ENCODE measurements at places on chromosomes 1 and 21. TPM values are rescaled to one million over a fixed set of nuclear protein-coding genes. Genes with fewer than 3 reads are reported as not detected.

The GJA9 gene
- not detected for polyA plus RNA-seq

The BNIPL gene
- polyA plus RNA-seq: 0.10 TPM

The ESRRG gene
- 0.17 TPM for polyA plus RNA-seq

The CFHR4 gene
- 0.06 TPM for polyA plus RNA-seq

The CFAP107 gene
- polyA plus RNA-seq: not detected

The EPHA10 gene
- polyA plus RNA-seq: not detected

The MAEL gene
- not detected for polyA plus RNA-seq

The MSH4 gene
- polyA plus RNA-seq: not detected

The AMPD1 gene
- not detected for polyA plus RNA-seq

The PHTF1 gene
- 15.4 TPM for polyA plus RNA-seq

The MAN1A2 gene
- 37.1 TPM for polyA plus RNA-seq

The SLC45A1 gene
- 1.4 TPM for polyA plus RNA-seq

The FCRL4 gene
- polyA plus RNA-seq: not detected

The GPR25 gene
- not detected for polyA plus RNA-seq

The NCAM2 gene
- 4.1 TPM for polyA plus RNA-seq

GRCh38 chr1:67632356-67632755 is 52.6 kb upstream of the GADD45A start:
- H3K27me3 ChIP-seq: no peaks in the 10 kb centered on the region
- DNase-seq: no peak
- no peaks in the 10 kb centered on the region for H3K36me3 ChIP-seq
- H3K27ac ChIP-seq: no peak overlapping the region

- no peaks in the 10 kb centered on the region for H3K27me3 ChIP-seq
- H3K36me3 ChIP-seq: no peaks in the 10 kb centered on the region
- H3K4me1 ChIP-seq: no peaks in the 10 kb centered on the region
- H3K27ac ChIP-seq: no peak overlapping the region
Observed at GRCh38 chr1:75768016-75768415, 18.0 kb upstream of the RABGGTB start.

GRCh38 chr1:92136341-92136740 is 56.2 kb downstream of the BTBD8 start:
- no peak for DNase-seq
- H3K4me3 ChIP-seq: no peak overlapping the region
- H3K27me3 ChIP-seq: no peaks in the 10 kb centered on the region
- H3K4me1 ChIP-seq: no peaks in the 10 kb centered on the region
- H3K27ac ChIP-seq: no peak overlapping the region

DNA sequence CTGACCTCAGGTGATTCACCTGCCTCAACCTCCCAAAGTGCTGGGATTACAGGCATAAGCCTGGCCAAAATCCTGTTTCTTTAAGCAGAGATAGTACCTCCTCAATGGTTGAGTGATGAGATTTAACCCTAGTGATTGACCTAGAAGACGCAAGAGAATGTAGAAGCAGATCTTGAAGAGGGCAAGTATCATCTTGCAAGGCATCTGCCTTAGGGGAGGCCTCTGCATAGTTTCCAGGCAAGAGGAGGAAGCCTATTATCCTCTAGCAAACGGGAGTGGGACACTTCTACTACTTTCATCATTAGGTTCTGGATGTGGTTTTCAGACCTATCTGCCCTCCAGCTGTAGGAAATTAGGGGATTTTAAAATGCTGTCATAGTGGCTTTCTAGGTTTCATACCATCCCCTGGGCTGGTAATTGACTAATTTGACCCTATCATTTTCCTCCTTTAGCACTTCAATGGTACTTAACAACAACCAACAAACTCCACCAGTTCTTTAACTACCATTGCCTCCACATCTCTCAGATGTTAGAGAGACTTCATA is 10.0 kb upstream of the TRIM62 start:
- H3K27me3 ChIP-seq: peaks cover 3% of the 10 kb centered on the region
- no peaks in the 10 kb centered on the region for H3K36me3 ChIP-seq
- no peak overlapping the region for H3K4me3 ChIP-seq
- no peak overlapping the region for H3K27ac ChIP-seq
- DNase-seq: no peak

GRCh38 chr1:55280731-55281130 is 65.6 kb upstream of the USP24 start:
- no peak overlapping the region for H3K4me3 ChIP-seq
- H3K36me3 ChIP-seq: no peaks in the 10 kb centered on the region
- peaks cover 3% of the 10 kb centered on the region for H3K4me1 ChIP-seq
- no peaks in the 10 kb centered on the region for H3K27me3 ChIP-seq
- peak; percentile 35 for DNase-seq

- no peak overlapping the region for H3K4me3 ChIP-seq
- no peaks in the 10 kb centered on the region for H3K36me3 ChIP-seq
- no peak for DNase-seq
- no peaks in the 10 kb centered on the region for H3K27me3 ChIP-seq
Observed at GRCh38 chr21:38036016-38036415, 119.8 kb upstream of the KCNJ6 start.

DNA sequence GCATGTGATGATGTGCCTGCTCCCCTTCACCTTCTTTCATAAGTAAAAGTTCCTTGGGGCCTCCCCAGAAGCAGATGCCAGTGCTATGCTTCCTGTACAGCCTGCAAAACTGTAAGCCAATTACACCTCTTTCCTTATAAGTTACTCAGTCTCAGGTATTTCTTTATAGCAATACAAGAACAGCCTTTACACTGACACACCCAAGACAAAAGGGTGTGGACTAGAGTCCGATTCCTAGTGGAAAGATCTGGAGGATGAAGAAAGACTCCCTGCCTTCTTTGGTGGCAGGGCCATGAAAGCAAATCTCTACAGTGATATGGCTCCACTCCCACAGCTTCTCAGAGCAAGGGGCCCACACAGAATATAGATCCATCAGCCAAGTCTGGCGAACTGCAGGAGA is 209.7 kb upstream of the ST6GALNAC5 start:
- H3K27me3 ChIP-seq: no peaks in the 10 kb centered on the region
- no peaks in the 10 kb centered on the region for H3K36me3 ChIP-seq
- H3K27ac ChIP-seq: no peak overlapping the region

GRCh38 chr1:206705726-206706297 is 21.1 kb downstream of the MAPKAPK2 start:
- H3K27ac ChIP-seq: peak overlapping the region; percentile 91
- no peaks in the 10 kb centered on the region for H3K27me3 ChIP-seq
- DNase-seq: no peak
- no peak overlapping the region for H3K4me3 ChIP-seq
- peaks cover 50% of the 10 kb centered on the region for H3K4me1 ChIP-seq

DNA sequence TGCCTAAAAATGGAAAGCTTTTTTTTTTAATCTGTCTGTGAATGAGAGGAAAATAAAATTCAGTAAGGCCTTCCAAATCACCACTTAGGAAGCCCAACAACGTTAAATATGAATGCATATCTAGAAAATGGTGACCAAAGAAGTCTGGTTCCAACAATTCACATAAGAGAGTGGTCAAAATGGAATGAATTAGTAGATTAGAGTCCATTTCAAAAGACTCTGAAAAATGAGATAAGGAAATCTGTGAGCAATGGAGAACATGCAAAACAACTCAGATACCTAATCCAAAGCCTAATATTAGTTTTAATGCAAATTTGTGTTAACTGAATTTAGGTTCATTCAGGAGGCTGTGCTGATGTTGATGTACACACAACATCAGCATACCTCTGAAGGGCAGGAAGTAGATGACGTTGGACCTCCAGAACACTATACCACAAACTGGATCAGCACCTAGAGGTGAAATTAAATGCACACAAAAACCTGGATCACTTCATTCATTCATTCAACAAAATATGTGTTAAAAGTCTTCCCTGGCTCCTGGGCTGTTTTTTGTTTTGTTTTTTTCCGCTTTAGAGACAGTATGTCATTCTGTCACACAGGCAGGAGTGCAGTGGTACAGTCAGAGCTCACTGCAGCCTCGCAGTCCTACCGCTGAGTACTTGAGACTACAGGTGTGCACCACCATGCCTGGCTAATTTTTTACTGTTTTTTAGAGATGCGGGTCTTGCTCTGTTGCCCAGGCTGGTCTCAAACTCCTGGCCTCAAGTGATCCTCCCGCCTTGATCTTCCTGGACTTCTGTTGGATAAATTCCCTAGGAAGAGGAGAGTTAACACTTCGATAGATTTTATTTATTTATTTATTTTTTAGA is 4.9 kb upstream of the BRWD1 start:
- H3K27me3 ChIP-seq: no peaks in the 10 kb centered on the region
- no peak for DNase-seq
- H3K27ac ChIP-seq: no peak overlapping the region
- H3K4me1 ChIP-seq: peaks cover 9% of the 10 kb centered on the region
- no peaks in the 10 kb centered on the region for H3K36me3 ChIP-seq

- no peaks in the 10 kb centered on the region for H3K36me3 ChIP-seq
- no peak for DNase-seq
- H3K27ac ChIP-seq: no peak overlapping the region
- H3K4me1 ChIP-seq: no peaks in the 10 kb centered on the region
- H3K27me3 ChIP-seq: peaks cover 14% of the 10 kb centered on the region
Observed at GRCh38 chr1:2532485-2533160, 2.6 kb upstream of the HES5 start.

DNA sequence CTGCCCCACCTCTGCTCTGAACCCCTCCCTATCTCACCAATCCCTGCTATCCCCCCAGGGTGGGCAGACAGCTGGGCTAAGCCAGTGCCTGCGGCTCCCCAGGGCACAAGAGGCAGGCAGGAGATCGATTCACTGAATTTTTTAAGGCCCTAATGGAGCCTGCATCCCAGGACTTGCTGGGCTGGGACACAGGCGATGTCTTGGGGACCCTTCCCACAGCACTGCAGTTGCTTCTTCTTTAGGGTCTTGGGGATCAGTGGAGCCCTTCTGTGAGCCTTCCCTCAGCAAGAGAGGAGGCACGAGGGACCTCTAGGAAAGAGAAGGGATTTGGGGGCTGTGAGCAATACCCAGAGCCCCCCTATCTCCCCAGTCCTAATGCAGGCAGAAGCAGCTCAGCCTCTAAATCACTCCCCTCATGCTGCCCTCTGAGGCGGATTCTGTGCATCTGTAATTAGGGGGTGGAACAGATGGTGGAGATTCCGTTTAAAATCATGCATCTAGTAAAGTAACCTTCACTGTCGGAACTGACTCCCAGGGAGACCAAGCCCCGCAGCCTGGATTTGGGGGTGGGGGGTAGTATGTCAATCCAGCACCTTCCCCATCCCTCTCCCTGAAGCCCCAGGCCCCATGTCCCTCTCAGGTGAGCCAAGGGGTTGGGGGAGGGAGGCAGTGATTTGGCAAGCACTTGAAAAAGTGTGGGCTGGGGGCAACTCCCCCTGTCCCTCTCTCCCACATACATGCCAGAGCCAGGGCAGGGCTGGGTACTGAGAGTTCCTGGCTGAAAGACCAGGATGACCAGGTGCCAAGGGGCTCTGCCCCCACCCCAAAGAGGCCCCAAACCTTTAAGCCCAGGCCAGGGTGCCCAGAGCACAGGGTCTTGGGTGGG is 10.0 kb downstream of the AHDC1 start:
- peaks cover 7% of the 10 kb centered on the region for H3K36me3 ChIP-seq
- no peak overlapping the region for H3K4me3 ChIP-seq
- peaks cover 81% of the 10 kb centered on the region for H3K4me1 ChIP-seq
- DNase-seq: no peak

DNA sequence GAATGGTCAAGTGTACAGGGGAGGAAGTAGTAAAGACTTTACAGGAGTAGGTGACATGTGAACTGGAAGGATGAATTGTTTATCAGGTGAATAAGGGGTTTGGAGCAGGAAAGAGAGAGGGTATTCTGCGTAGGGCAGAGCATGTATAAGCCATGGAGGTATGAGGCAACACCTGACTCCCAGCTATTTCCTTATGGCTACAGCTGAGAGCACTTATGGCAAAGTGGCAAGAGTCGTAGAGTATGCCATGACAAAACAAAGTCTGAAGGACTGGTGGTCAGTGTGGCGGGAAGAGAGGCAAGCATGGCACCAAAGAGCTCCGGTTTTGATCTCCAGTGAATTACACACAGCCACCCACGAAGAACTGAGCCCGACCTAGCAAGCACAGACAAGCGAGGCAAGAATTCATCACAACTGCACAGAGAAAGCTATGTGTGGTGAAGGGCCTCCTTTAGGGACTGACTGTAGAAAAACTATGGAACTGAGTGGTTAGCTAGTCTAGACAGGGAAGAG is 9.0 kb upstream of the ELOVL1 start:
- no peaks in the 10 kb centered on the region for H3K27me3 ChIP-seq
- no peak for DNase-seq
- H3K27ac ChIP-seq: no peak overlapping the region
- H3K4me1 ChIP-seq: peaks cover 13% of the 10 kb centered on the region
- no peak overlapping the region for H3K4me3 ChIP-seq
- peaks cover 3% of the 10 kb centered on the region for H3K36me3 ChIP-seq

DNA sequence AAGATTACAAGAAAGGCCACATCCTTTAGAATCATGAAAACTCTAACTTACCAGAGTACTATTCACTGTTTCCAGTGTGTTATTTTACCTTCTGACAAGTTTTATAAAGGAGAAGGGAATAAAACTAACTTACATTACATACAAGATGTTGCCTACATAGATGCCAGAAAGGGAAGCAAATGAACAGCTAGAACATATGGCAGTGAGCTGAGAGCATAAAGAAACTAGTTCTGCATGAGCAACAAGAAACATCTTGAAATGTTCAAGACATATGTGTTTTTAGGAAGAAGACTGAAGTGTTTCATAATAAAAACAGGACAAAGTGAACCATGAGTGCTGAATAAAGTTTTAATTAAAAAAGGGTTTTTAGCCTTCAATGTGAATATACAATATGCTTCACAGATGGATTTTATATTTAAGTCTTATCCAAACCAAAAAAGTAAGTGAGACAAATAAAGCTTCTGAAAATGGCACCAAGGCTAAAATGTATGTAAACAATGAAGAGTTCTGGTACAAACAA is 39.4 kb downstream of the SLC5A9 start:
- DNase-seq: no peak
- H3K36me3 ChIP-seq: no peaks in the 10 kb centered on the region
- H3K27ac ChIP-seq: no peak overlapping the region
- no peaks in the 10 kb centered on the region for H3K4me1 ChIP-seq
- H3K4me3 ChIP-seq: no peak overlapping the region

DNA sequence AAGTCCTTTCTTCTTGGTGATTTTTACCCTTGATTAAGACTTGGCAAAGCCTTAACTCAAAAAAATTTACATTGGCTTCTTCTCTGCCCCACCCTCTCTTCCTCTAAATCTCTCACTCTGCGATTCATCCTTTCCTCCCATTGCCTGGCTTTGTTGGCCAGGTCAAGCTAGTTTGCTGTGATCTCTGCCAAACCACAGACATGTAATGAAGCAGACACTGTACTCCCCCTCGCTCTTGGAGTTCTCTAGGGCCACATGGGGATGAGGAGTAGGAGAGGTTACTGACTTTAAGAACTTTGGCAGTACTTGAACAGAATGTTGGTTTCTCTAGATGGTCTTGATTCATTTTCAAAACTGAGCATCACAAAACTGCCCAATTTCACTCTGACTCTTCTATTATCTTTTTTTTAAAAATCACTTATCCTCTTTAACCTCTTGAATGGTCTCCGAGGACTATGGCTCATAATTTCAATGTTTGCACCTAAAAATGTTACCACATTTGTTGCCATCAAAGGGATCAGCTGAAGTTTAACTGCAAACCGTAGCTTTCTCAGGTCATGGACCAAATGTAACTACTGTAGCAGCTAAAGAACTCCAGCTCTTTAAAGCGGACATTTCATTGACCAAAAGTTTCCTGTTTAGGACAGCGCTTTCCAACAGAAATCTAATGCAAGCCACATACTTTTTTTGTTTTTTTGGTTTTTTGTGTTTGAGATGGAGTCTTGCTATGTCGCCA is 62.7 kb upstream of the IPO9 start:
- peak; percentile 99 for DNase-seq
- H3K4me1 ChIP-seq: peaks cover 25% of the 10 kb centered on the region

Measured in fibroblast of lung (primary cell).